ENCODE measurements at places on chromosomes 7 and 10.

- no peak for DNase-seq
Observed at GRCh38 chr7:28165961-28166955, 14.3 kb downstream of the JAZF1 start.

DNA sequence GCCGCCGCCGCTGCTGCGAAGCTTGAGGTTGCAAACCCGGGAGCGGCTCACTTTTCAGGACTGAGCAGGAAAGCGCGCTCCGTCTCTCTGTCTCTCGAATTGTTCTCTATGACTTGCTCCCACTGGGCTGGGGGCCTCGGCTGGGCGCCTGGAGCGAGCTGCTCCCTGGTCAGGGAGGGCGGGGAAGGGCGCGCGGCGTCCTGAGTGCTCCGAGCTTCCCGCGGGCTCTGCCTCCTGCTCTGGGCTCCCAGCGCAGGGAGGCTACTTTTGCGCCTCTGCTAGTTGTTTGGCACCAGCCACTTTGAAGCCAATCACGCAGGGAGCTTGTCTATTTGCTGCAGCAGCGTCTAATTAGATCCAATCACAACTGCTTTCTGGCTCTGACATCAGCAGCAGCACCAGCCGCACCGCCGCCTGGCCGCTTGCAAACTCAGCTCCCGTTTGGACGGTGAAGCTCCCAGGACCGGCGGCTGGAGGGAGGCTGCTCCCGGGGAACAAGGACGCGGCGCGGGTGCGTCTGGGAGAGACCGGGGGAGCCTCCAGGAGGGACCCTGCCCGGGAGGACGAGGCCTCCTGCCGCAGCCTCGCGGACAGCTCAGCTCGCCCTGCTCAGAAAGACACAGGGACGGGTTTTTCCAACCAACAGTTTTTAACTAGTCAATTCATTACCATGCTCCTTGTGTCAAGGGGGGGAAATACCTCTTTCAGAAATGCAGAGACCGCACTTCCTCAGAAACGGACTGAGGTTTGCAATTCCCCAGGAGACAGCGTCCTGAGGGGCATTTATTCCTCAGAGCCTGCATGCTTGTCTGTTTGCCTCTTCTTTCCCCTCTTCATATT, at the start of gene ADARB2:
Gene ADARB2 (minus strand): TSS at position 304 of the 840 bp plus-strand sequence.
- no peak for DNase-seq

DNA sequence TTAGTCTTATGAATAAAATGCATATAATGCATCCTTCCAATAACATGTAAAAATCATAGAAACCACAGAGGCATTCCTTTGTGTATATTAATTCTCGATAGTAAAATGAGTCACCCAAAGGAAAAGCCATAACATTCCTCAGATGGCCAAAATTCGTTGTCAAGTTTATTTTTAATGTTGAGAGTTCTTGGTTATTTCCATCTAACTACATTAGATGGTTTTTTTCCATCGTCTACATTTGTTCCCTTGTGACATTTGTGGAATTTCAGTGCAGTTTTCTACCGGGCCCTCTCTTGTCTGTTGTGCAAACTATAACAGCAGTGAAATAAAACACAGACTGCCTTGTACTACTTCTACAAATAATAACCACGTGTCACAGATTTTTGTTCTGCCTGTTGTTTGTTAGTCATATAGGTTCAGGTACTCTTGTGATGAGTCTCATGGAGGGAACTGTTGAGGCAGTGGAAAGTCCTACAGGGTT, 54.7 kb upstream of the CCAR1 start:
- no peak for DNase-seq

DNA sequence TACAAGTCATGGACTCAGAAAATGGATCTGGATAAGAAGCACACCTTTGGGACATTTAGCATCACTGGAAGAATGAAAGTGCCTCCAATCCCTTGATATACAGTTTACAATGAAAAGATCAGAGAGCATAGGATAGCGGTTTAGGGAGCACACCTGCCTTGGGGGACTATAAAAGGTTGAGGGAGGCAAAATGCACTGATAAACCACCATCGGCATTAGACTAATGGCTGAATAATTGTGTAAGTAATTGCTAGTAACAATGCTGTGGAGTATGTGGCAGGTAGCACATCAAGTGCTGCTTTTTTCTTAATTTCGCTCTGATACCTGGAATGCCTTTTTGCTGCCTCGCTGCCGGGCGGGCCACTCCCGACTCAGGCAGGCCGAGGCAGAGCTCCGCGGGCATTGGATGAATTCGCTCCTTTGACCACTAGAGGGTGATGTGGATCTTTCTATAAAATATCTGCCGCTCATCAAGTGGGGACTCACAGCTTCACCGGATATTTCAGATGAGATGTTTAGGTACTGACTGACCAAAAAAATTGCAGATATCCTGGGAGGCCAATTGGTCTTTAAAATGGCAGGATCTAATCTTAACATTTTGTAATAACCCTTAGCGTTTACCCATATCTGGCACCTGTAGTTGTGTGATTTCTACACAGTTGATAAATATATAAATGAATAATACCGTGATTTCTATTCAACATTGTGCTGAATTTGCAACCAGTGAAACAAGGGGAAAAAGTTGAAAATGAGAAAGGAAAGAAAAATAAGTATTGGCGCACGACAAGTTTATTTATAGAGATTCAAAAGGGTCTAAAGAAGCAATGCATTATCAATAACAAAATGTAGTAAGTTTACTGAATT, 116.8 kb upstream of the PRSS1 start:
- DNase-seq, result no peak

GRCh38 chr7:107966711-107967110, 36.2 kb downstream of the LAMB1 start:
- no peak for DNase-seq

- DNase-seq, result no peak
Observed at GRCh38 chr7:11665357-11665756, 166.6 kb downstream of the THSD7A start.

DNA sequence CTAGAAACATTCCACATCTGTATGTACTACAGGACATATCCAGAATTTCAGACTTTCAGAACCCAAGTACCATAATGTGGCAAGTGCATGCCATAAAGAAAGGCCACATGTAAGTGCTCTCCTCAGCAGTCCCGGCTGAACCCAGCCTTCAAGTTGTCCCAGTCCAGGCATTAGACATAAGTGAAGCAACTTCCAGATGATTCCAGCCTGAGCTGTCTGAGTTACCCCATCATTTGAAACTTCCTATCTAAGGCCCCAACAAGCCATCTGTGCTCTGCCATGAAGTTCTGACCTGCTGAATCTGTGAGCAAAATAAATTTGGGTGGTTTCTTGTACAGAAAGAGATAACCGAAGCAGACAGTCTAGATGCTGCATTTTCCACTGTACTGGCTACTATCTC, 218.8 kb downstream of the IPMK start:
- DNase-seq, result no peak

DNA sequence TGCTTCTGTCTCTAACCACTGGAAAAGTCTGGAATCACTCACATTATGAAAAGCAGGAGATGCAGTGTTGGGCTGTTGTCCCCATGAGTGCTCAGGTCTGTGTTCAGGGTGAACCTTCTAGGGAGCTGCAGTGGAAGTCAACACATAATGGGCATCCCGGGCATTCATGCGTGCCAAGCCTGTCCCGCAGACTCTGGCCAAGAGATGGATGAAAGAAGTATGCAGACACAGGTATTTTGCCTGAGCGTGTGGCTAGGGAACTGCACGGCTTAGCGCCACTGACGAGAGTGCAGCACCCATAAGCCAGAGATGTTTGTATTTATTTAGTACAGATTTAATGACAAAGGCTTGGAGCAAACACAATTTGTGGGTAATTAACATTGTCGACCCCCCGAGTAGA, 84.7 kb downstream of the GPR26 start:
- DNase-seq, result no peak

GRCh38 chr7:36153571-36154097, 580 bp downstream of the EEPD1 start:
- no peak for DNase-seq

DNA sequence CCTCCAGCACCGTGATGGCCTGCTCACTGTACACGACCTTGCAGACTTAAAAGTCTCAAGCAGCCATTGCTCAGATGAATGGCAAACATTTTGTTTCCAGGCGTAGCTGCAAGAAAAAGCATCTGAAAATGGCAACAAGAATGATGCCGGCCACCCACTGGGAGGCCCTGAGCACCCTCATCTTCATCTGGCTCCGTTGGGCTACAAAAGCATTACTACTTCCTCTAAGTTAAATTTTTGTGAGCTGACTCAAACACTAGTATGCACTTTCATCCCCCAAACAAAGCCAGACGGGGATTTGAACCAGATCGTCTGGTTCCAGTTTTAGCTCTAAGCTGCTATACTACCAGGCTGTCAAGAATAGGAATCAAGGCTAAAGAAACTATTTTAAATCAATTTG, 116.6 kb upstream of the CDK1 start:
- DNase-seq, result no peak

DNA sequence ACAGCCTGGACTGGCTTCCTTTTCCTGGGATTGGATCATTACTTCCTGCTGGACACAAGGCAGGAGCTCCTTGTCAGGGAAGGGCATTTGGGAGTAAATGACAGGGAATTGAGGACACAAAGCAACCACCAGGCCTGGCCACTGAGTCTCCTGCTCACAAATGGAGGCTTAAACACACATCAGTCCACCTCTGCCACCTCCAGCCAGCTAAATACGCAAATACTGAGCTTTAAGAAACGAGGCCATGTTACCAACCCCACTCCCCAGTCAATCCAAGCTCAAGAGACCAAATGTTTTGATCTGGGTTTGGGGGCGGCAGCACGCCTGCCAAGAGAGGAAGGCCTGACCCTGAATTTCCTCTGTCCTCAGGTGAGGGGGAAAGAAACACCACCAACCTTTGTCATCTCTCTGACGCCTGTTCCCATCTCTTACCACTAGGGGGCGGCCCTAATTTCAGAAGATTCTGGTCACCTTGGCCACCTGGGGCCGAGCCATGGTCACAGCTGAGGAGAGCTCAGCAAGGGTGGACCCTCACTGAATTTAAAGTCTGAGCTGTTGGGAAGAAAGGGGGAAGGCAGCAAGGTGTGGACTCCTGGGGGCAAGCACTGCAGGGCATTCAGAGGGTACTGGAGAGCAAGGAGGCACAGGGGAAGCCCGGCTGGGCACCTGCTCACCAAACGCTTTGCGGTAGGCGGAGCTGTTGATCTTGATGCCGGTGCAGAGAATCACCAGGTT, 16.5 kb downstream of the AIFM2 start:
- DNase-seq, result peak; percentile 29

DNA sequence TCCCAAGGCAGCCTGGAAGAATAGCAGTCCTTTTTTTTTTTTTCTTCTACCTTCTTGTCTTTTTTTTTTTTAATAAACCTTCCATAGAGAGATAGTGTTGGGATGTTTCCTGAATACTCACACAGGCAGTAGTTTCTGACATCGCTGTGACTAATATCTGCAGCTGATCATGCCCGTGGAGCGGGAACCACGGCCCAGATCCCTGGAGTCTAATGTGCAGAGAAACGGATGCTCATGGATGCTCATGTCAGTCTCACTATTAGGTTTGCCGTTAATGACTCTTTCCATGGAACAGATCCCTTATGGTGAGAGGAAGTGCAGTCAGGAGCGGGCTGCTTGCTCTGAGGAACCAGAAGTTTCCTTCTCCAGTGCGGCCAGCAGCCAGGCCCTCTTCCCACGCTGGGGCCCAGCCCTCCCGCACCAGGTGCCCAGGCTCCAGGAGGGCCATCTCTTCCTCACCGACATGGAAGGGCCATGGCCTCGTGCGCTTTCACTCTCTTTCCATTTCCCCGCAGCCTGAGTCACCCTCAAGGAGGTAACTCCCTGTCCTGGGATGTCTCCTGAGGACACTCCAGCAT, 132.5 kb downstream of the WDR37 start:
- DNase-seq, result no peak

GRCh38 chr10:9596368-9596920, 1421.2 kb upstream of the CELF2 start:
- DNase-seq, result no peak

DNA sequence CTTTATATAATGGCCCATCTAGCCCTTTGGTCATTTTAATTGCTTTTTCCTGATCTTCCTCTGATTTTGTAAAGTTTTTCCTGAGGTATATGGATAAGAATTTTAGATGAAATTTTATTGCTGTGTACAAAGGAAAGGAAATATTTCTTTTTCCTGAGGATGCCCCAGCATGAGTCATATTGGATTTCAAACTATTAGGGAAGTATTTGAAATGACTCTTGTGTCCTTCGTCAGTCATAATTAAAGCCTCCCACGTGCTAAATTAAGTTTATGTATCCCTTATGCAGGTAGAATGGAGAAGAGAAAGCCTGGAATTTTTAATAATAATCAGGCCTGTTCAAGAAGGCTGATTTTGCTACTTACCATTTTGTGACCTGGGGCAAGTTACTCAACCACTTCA, 82.6 kb upstream of the GLI3 start:
- DNase-seq, result no peak

DNA sequence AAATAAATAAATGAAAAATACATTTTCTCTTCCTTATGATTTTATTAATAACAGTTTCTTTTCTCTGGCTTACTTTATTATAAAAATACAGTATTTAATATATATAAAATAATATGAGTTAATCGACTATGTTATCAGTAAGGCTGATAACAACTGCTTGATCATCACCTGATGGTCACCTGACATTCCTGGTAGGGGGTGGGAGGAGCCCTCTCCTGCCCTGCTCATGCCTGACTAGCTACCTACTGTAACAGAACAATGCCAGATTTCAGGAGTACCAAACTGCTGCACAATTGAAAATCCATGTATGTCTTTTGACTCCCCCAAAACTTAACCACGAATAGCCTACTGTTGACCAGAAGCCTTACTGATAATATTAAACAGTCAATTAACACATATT, 1.3 kb upstream of the APBB1IP start:
- no peak for DNase-seq

GRCh38 chr10:84540022-84540616, 211.7 kb downstream of the CCSER2 start:
- no peak for DNase-seq

GRCh38 chr7:66837007-66837406, 84.0 kb upstream of the TMEM248 start:
- no peak for DNase-seq

GRCh38 chr10:110407301-110408170, 90.2 kb upstream of the DUSP5 start:
- no peak for DNase-seq

Data from stimulated activated CD8-positive, alpha-beta memory T cell treated with anti-CD3 and anti-CD28 coated beads, Interleukin-4, amount 100 ng/mL, for 1 hour (primary cell).